ENCODE measurements at places on chromosomes 12 and 14. TPM values are rescaled to one million over a fixed set of nuclear protein-coding genes. Genes with fewer than 3 reads are reported as not detected.

DNA sequence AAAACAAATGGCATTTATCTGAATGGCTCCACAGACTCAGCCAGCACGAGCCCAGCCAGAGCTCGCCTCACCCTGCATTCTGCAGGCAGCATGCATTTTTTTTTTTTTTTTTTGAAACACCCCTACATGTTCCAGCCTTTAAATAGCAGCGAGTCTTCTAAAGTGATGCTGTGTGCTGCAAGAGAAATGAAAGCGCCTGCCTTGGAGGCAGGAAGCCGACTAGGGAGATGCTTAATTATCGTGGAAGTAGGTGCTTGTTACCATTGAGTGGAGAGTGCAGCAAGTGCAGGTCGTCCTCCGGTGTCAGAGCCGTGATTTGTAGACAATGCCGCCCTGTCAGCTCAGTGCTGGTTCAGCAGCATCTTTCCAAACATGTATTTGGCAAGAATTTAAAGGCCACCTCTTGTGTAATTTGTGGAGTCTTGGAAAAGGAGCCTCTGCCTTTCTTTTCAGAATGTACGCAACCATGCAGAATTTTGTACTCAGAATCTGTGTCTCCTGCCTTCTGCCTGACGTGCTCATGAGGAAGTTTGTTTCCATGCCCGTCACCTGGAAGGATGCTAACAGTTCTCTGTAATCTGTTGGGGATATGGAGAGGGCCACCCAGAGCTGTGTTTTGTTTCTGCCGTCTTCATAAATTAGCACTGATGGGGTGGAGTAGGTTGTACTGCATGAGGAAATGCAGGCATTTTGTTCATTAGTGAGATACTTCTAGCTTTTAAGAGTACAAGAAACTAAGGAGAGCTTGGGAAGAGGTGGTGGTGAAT lies 345.9 kb upstream of the RGS6 start:
- DNase-seq = peak; percentile 33

GPX2 gene
- total RNA-seq = not detected

DNA sequence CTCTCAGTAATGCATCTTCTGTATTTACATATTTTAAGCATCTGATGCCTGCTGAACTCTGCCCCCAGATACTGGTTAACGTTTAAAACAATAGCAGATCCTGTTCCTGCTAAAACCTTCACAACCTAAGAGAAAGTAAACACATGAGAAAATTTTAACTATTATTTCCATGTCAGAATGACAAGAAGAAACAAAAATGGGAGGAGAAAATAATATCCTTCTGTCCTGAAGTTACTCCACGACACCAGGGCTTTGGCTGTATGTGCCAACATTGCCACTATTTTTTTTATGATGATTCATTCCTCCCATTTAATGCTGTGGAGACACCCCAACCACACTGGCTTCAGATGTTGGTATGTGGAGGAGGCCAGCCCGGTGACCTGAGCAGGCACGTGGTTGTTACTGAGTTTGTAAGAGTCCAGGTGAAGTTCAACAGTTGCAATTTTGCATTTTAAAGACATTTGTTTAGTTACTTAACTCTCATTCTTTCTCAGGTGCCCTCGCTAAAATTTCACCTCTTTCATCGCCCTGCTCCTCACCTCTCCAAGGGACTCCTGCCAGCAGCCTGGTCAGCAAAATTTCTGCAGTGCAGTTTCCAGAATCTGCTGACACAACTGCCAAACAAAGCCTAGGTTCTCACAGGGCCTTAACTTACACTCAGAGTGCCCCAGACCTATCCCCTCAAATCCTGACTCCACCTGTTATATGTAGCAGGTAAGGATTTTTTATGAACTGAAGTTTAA lies 65.5 kb upstream of the SLCO1C1 start:
- DNase-seq = peak; percentile 19

DNA sequence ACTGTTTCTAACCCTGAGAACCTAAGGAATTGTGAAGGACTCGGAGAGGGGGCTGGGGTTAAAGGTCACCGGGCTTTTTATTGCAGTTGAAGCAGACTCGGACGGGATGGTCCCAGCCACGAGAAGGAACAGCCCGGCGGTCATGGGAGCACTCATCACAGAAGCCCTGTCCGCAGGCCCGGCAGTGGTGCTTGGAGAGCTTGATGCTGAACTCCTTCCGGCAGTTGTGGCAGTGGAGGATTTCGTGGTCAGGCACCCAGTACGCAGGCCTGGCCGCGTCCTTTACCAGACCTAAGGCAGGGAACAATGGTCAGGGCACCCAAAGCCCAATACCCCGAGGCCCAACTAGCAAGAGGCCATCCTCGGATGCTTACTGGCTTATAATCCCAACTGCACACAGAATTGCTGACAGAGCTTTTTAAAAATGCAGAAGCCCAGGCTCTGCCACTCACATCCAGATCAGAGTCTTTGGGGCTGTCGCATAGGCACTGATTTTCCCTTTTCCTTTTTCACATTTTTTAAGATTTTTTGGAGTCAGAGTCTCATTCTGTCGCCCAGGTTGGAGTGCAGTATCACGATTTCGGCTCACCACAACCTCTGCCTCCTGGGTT lies 44.7 kb downstream of the DCAF4 start:
- no peak for DNase-seq

CLEC2A gene
- total RNA-seq = not detected

DNA sequence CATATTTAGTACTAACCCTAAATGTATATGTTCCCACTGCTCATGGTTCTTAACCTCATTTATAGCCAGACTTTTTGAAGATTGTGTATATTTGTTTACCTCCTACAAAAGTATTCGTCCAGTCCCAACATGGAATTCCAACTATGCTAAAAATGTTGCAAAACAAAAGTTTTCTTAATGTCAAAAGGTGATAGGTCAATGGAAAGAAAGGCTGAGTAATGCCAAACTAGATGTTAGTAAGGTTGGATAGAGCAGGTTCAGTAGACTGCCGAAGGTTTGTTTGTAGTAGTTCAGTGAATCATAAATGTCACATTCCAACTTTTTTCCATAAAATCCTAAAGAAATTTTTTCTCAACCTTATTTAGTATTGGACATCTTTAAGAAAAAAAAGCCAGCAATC lies 874.5 kb downstream of the FLRT2 start:
- DNase-seq = peak; percentile 17

DNA sequence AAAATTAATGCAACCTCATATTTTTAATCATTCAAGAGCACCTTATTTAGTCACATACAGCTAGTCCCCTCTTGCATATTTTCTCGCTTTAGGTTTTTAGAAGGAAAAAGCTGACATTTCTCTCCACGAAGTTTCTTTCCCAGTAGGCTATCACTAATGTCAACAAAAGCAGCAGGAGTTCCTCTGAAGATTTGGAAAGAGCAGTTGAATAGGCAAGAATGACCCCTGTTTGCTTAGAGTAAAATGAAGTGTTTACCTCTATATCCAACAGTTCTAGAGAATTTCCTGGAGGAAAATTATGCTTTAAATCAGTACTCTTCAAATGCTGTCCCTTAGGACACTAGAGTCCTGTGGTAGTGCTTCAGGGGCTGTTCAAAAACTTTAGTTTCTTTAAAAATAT lies 188.1 kb upstream of the PRKD1 start:
- no peak for DNase-seq

GRCh38 chr12:116864371-116865160 lies 16.7 kb downstream of the HRK start:
- peak; percentile 65 for DNase-seq

GRCh38 chr14:61234215-61234916 lies 46.8 kb downstream of the TMEM30B start:
- peak; percentile 61 for DNase-seq

C12orf56 gene
- 1.1 TPM for total RNA-seq

DNA sequence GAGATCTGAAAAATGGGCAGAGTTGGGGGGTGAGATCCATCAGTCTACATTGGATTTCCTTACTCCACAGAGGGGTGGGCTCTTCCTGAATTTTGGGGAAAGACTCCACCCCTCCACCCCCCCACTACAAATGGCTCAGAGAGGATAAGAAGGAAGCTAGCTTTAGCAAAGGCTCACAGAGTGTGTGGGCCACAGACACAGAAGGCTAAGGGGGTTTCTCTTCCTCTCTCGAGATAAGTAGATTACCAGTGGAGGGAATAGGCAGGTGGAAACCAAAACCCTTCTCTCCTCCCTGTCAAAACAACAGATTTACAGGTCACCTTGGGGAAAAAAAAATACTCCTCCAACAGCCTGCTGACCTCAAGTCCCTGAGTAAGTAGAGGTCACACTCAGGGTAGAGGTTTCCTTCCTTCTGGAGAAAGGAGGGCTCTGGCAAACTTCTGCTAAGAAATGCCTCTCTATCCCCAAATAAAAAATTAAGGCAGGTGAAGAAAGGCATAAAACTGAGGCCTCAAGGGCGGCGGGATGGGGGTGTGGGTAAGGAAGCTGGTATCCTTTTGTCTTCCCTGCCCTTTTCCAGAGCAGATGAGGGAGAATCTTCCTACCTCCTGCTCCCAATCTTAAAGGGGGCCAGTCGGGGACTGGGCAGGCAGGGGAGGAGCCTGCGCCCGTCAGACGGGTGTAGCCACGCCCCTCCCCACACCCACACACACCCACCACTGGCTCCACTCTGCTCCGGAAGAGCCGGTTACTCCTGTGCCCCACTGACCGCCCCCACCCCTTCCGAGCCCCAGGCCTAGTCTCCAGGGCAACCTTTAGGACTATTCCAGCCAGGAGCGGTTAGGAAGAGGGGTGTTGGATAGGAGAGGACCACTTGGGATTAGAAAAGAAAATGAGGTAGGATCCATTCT lies 1.9 kb upstream of the BAZ2A start:
- DNase-seq = no peak

Data from LHCN-M2 (cell line).